ENCODE measurements at places on chromosomes 16 and 17. TPM values are rescaled to one million over a fixed set of nuclear protein-coding genes. Genes with fewer than 3 reads are reported as not detected.

The ALDH3A1 gene
- 0.17 TPM for total RNA-seq

DNA sequence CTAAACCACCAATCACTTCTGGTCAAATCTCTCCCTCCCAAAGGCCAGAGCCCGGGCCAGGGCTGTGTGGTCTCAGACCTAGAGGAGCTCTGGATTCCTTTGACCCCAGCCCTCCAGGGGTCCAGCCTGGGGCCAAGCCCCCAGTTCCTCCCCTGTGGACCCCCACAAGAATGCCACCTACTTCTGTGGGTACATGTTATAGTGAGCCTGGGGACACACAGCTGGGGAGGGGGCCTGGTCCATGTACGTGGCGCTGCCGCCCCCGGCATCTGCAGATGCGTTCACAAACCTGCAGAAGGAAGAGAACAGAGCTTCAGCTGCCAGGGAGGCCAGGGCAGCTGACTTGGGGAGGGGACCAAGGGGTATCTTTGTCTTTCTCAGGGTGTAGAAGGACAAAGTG, 7.9 kb upstream of the GHDC start:
- H3K27me3 ChIP-seq = no peaks in the 10 kb centered on the region
- peaks cover 5% of the 10 kb centered on the region for H3K4me1 ChIP-seq
- H3K4me3 ChIP-seq = no peak overlapping the region
- peaks cover 77% of the 10 kb centered on the region for H3K36me3 ChIP-seq

GRCh38 chr17:69084911-69085310, 24.2 kb upstream of the ABCA9 start:
- no peaks in the 10 kb centered on the region for H3K4me1 ChIP-seq
- no peaks in the 10 kb centered on the region for H3K27me3 ChIP-seq
- H3K36me3 ChIP-seq = peaks cover 30% of the 10 kb centered on the region
- H3K4me3 ChIP-seq = no peak overlapping the region
- no peak overlapping the region for H3K27ac ChIP-seq

DNA sequence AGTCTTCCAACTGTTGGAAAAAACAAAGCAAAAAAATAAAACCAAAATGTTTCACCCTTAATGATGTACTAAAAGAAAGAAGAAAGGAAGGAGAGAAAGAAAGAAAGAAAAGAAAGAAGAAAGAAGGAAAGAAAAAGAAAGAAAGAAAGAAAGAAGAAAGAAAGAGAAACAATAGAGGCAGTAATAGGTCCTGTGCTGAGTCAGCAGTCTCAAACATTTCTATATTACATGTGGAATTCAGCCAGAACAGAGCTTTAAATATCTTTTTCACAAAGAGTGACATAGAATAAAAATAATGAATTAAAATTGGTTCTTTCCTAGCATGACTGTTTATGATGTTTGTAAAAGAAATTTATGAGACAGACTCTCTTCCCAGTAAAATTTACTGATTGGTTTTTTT, 1135.3 kb upstream of the CDH8 start:
- H3K27me3 ChIP-seq = no peaks in the 10 kb centered on the region
- no peak overlapping the region for H3K27ac ChIP-seq
- H3K36me3 ChIP-seq = no peaks in the 10 kb centered on the region

GRCh38 chr16:19136549-19137196, 22.9 kb downstream of the ITPRIPL2 start:
- H3K27ac ChIP-seq = no peak overlapping the region
- no peaks in the 10 kb centered on the region for H3K27me3 ChIP-seq
- no peaks in the 10 kb centered on the region for H3K36me3 ChIP-seq
- H3K4me3 ChIP-seq = no peak overlapping the region
- H3K4me1 ChIP-seq = peaks cover 24% of the 10 kb centered on the region
- DNase-seq = no peak

GRCh38 chr17:55664287-55664686, 58.4 kb downstream of the TMEM100 start:
- no peaks in the 10 kb centered on the region for H3K4me1 ChIP-seq
- no peak overlapping the region for H3K27ac ChIP-seq
- H3K4me3 ChIP-seq = no peak overlapping the region
- no peaks in the 10 kb centered on the region for H3K27me3 ChIP-seq

The GAST gene
- not detected for total RNA-seq

Measured in esophagus muscularis mucosa (tissue), 4 donors.